Urinary bladder (tissue), 4 donors: ENCODE measurements at places on chromosomes 2 and 18. TPM values are rescaled to one million over a fixed set of nuclear protein-coding genes. Genes with fewer than 3 reads are reported as not detected.

STPG4 gene
- total RNA-seq, result not detected

SERPINB12 gene
- total RNA-seq, result not detected

GALR1 gene
- total RNA-seq, result 1.1 TPM

QPCT gene
- 7.9 TPM for total RNA-seq

SERPINB10 gene
- 0.21 TPM for total RNA-seq

ZBTB7C gene
- 8.6 TPM for total RNA-seq

ADAM23 gene
- 7.4 TPM for total RNA-seq
